ENCODE measurements at places on chromosomes 7 and 10.
A peak's percentile ranks its signal among the peaks of the same experiment; 100 is the strongest.

DNA sequence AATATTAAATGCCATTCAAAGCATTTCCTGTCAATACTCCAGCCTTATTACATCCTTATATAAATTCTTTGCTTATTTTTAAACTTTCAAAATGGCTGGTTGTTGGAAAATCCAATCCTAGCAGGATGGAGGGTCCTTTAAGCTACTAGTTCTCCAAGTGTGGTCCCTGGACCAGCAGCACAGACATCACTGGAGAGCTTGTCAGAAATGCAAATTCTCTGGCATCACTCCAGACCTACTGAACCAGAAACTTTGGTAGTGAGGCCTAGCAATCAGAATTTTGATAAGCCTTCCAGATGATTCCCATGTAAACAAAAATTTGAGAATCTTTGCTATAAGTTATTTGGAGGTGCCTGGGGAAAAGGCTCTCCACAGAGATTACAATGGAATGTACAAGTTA lies 43.8 kb downstream of the CALCR start:
- DNase-seq: no peak

DNA sequence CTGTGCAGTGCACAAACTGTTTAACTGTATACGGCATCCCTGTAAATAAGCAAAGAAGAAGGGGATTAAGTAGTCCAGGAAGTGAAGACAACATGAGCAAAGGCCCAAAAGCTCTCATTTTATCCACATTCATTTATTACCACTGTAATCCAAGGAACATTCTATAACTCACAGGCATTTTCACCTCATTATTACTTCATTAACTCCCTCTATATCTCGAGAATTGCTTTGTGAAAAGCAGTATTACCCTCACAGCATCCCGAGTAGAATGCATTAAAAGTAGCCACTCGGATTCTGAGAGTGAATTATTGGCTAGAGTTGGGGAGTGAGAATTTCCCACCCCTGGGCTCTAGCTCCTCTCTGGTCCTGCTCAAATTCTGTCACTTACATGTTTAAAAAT lies 51.0 kb upstream of the CHCHD3 start:
- DNase-seq: no peak

GRCh38 chr7:119982884-119983283 lies 290.1 kb upstream of the KCND2 start:
- no peak for DNase-seq

DNA sequence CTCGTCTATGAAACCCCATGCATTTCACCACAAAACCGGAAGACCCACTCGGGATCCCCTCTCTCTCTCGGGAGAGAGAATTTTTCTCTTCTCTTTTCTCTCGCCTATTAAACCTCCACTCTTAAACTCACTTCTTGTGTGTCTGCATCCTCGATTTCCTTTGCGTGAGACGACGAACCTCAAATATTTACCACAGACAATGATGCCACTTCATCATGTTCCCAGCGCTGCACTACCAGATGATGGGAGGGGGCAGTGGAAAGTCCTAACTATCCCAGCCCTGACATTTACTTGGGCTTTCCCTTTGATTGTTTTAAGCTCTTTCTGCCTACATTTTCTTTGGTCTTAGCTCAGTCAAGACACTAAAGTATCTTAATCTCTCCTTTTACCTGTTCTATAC lies 906.7 kb downstream of the GRID1 start:
- no peak for DNase-seq

DNA sequence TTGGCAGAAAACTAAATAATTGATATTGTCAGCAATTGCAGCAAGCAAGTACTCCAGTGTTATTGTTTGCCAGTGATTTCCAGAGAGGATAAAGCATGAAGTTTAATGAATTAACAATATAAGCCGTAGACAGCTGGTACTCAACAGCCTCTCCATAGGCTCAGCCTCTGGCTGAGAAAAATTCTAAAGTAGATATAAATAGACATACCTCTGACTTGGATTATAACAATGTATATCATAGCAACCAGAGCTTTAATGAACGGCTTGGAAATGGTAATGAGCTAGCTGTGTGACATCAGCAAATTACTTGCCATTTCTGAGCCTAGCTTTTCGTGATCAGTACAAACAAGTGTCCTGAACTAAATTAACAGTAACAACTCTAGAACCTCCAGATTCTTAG lies 1055.4 kb upstream of the AUTS2 start:
- DNase-seq: no peak

DNA sequence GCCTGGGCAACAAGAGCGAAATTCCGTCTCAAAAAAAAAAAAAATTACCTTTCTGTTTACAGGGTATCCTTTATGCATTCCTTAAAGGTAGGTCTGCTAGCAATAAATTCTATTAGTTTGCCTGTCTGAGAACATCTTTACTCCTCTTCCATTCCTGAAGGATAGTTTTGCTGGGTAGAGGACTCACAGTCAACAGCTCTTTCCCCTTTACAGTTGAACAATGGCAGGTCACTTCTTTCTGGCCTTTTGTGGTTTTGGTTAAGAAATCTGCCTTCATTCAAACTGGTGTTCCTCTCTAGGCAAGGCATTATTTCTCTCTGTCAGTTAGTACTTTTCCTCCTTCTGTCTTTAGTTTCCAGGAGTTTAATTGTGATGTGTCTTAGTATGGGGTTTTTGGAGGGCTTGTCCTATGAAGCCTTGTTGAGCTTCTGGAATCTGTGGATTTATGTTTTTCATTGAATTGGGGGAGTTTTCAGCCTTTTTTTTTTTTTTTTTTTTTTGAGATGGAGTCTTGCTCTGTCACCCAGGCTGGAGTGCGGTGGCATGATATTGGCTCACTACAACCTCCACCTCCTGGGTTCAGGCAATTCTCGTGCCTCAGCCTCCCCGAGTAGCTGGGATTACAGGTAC lies 4.8 kb upstream of the DNAAF5 start:
- no peak for DNase-seq

GRCh38 chr7:16581286-16581685 lies 54.7 kb downstream of the LRRC72 start:
- DNase-seq: no peak

DNA sequence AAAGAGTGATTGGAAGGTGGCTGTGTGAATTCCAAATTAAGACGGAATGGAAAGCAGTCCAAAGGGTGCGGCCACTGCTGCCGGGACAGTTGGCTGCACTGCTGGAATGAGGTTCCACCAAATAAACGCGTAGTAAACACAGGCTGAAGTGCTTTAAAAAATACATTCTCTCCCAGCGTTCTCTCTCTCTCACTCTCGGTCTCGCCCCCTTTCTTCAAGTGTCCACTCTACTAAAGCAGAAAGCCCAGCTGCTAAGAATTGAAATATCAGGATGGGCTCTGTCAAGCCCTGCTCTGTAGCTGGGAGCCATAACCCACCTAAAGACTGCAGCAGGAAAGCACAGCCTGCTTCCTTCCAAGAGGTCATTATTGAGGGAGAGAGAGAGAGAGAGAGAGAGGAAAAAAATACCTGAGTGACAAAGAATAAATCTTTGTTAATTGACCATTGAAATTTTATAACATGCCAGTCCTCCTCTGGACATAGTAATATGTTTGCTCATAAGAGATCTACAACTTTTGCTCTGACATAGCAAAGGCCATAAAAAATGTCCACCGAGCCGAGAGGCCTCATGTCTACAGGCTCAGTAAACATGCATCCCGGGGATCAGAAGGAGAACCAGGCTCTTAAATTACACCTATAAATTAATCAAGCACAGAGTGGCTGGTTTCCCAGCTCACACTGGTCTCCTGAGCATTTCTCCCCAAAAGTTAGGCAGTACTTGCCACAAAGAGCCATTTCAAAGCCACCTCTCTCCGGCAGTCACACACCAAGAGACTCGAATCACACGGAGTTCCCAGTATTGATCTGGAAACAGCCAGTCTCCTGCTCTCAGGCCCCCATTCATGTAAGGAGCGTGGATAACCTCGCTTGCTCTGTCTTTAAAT lies 72.8 kb downstream of the FGFR2 start:
- no peak for DNase-seq

DNA sequence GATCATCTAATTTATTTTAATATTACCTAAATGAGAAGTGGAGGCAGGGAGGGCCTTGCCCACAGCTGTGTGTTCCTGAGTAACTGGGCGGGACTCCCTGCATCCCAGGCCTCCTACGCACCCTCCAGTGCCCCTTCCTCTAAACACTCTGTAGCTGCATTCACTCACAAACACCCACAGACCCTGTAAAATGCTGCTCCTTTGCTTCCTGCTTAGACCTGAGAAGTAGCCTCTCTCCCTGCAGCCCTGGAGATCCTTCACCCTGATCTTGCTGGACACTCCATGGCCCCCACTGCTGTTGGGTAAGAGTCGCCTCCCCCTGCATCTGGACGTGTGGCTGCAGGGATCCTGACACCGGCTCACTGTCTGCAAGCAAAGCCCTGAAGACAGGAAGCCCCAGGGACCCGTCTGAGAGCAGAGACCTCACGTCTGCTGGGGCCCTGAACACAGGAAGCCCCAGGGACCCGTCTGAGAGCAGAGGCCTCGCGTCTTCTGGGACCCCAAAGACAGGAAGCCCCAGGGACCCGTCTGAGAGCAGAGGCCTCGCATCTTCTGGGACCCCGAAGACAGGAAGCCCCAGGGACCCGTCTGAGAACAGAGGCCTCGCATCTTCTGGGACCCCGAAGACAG lies 589.8 kb downstream of the DNAJB6 start:
- DNase-seq: no peak

GRCh38 chr7:116949941-116950801 lies 3.1 kb upstream of the ST7 start:
- DNase-seq: no peak

DNA sequence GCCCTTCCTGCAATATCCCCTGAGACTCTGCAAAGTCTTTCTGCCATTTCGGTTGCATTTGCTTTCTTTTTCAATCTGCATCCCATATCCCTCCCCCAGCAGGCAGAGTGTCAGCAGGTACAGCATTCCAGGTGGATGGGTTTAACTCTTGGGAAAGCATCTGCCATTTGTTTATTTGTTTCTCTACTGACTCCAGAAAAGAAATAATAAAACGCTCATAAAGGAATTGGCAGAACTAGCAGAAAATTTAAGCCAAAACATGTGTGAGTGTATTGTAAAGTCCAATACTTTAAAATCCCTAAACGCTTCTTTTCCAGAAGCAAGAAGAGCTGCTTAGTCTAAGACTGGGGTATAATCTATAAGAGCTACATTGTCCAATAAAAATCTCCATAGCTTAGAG lies 393.8 kb downstream of the TNS3 start:
- no peak for DNase-seq

- no peak for DNase-seq
These were observed 59.1 kb downstream of the CDC123 start for GRCh38 chr10:12255048-12255447.

- no peak for DNase-seq
These were observed 436.8 kb downstream of the RPS24 start for GRCh38 chr10:78470267-78471103.

- no peak for DNase-seq
These were observed 23.5 kb upstream of the UTF1 start for GRCh38 chr10:133206356-133207040.

DNA sequence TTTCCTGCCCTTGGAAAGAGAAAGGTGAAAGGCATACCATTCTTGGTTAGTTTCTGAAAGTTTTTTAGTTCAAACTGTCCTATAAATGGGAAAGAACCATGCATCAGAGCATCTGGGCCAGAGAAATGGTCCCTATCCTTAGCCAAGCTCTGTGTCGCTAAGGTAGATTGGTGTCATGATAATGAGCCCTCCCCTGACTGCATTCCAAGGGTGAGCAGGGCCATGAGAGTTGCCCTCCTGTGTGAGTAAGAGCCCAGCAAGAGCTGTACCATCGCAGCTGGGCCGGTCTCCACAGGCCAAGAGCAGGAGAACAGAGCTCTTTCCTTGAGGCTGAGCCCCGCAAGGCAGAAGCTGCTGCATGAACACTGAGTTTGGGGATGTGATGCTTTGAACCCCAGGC lies 30.3 kb downstream of the GRB10 start:
- no peak for DNase-seq

GRCh38 chr7:25496476-25497368 lies 268.4 kb upstream of the NPVF start:
- DNase-seq: peak; percentile 14

- no peak for DNase-seq
These were observed 13.8 kb upstream of the POT1 start for GRCh38 chr7:124943472-124943871.

DNA sequence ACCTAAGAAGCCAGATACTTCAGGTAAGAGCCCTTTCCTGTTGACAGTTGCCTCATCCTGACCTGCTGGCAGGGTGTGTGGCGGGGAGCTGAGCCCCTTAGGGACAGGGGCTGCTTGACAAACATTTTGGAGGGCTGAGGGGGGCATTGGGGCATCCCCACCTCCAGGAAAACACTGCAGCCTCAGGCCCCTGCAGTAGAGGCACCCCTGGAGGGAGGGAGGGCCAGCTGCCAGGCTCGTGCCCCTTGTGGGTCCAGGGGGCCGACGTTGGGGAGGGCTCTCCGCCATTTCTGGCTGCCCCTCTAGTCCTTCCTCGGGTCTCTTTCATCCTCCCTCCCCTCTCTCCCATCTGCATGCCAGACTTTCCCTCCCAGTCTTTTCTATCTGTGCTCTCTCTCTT lies 177.3 kb downstream of the RPS24 start:
- DNase-seq: no peak

- no peak for DNase-seq
These were observed 7.7 kb downstream of the HDAC9 start for GRCh38 chr7:18503126-18503866.

DNA sequence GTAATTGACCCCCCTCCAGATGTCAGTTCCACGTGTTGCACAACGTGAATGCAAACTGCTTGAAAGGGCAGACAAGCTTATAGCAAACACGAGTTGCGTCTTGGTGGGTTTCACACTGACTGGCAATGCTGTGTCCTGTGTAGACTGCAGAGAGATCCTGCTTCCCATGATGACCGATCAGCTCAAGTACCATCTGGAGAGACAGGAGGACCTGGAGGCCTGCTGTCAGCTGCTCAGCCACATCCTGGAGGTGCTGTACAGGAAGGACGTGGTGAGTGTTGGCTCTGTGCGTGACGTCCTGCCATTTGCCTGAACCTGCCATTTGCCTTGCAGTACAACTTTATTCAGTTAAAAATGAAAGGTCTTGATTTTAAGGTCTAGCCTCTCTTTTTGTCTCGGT lies 71.1 kb downstream of the INSYN2A start:
- DNase-seq: no peak

- DNase-seq: no peak
These were observed 239.3 kb downstream of the SORCS1 start for GRCh38 chr10:106925191-106925590.

GRCh38 chr10:6211671-6212635 lies 9.2 kb downstream of the PFKFB3 start:
- no peak for DNase-seq

- no peak for DNase-seq
These were observed 17.0 kb upstream of the SH3PXD2A start for GRCh38 chr10:103872137-103872931.

GRCh38 chr7:113491305-113491704 lies 373.0 kb upstream of the SMIM30 start:
- DNase-seq: no peak

GRCh38 chr7:126529254-126529653 lies 723.5 kb downstream of the GRM8 start:
- DNase-seq: no peak

DNA sequence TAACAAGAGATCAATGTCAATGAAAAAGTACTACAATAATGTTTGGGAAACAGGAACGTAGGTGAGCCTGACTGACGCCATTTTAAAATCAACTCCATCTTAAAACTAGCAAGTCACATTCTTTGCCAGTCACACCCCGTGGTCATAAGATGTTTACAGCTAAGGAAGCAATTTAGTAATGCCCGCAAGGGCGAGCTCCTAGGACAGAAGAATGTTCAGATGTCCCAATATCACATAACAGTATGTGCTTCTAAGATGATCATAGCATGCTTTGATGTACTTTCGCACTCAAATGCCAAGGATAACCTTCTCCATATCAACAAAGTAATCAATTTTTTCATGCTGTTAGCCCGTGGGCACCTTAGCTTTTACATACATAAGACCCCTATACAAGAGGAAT lies 113.8 kb upstream of the EGFR start:
- DNase-seq: no peak

All from OCI-LY7 (cell line).